ENCODE measurements at places on chromosomes 5 and 9. TPM values are rescaled to one million over a fixed set of nuclear protein-coding genes. Genes with fewer than 3 reads are reported as not detected.

PAPPA gene
- 214 TPM for total RNA-seq

DNA sequence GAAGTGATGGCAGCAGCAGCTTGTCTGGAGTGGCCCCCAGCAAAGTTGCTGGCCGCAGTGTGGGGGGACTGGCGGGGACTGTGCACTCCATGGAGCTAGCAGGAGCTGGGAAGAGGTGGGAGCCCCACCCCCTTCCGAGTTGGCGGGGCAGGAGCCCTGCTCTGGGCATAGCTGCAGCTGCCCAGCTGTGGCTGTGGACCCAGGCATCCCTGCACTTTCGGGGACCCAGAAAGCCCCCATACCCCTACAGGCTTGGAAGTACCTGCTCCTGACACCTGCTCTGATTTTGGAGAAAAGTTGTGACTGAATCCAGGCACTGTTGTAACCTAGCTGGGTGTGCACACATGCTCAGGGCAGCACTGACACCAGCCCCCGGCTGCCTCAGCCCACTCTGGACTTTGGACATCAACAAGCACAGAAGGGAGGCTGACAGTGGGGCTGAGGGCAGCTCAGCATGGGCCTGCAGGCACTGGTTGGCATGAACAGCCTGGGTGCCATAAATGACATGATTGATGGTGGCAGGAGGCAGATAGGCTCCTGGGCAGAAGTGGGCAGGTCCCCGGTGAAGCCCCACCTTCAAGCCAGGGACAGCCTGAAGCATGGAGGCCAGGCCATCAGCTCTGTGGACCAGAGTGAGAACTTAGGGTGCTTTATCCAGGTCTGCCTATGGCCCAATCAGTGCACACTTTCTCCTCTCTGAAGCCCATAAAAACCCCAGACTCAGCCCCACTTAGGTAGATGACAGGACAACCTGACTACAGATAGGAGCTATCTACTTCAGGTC, 12.6 kb downstream of the LMBRD2 start:
- no peak overlapping the region for H3K4me3 ChIP-seq
- DNase-seq, result no peak
- no peaks in the 10 kb centered on the region for H3K4me1 ChIP-seq
- H3K27me3 ChIP-seq, result no peaks in the 10 kb centered on the region
- peaks cover 24% of the 10 kb centered on the region for H3K36me3 ChIP-seq

DNA sequence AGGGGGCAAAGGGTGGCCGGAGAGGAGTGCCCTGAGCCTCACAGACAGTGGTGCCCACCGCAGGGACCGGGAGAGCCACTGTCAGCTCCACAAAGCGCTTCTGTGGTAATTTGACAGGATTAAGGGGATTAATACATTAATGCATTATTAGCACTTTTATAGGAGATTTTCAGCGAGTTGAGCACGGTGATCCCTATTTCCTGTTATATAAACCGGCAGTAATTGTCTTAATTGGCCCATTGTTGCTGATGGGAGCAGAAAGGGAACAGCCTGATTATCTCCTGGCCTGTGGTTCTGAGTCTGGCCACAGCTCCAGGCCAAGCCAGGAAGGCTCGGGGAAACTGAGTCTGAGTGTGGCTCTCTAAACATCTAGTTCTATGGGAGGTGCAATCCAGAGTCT, 423.6 kb downstream of the CDK5RAP2 start:
- no peaks in the 10 kb centered on the region for H3K36me3 ChIP-seq
- H3K27ac ChIP-seq, result no peak overlapping the region
- DNase-seq, result no peak
- H3K4me3 ChIP-seq, result no peak overlapping the region
- H3K27me3 ChIP-seq, result no peaks in the 10 kb centered on the region

DNA sequence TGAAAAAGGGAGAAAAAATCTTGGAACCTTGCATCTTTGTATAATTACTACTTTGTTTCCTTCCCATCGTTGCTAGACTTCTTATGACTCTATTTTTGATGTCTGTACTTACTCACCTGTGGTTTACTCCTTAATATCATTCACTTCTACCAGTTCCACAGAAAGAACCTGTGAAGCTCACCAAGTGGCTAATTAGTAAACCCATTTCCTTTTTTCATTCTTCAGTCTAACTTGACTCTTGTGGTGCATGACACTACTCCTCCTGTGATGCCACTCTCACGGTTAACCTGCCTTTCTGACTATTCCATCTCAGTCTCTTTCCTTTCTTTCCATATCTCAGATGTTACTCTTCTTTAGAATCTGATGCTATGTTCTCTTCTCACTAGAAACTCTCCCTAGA, 14.6 kb downstream of the RECK start:
- no peak overlapping the region for H3K4me3 ChIP-seq
- H3K27me3 ChIP-seq, result no peaks in the 10 kb centered on the region
- H3K36me3 ChIP-seq, result peaks cover 13% of the 10 kb centered on the region
- H3K27ac ChIP-seq, result no peak overlapping the region
- peaks cover 10% of the 10 kb centered on the region for H3K4me1 ChIP-seq

- H3K4me3 ChIP-seq, result no peak overlapping the region
- H3K27ac ChIP-seq, result no peak overlapping the region
- peaks cover 3% of the 10 kb centered on the region for H3K4me1 ChIP-seq
- DNase-seq, result no peak
- H3K36me3 ChIP-seq, result peaks cover 34% of the 10 kb centered on the region
Observed at GRCh38 chr5:77101298-77101697, 14.2 kb upstream of the ZBED3 start.

- H3K4me3 ChIP-seq, result no peak overlapping the region
- no peaks in the 10 kb centered on the region for H3K27me3 ChIP-seq
- no peaks in the 10 kb centered on the region for H3K36me3 ChIP-seq
- DNase-seq, result no peak
- no peaks in the 10 kb centered on the region for H3K4me1 ChIP-seq
Observed at GRCh38 chr9:19552282-19553105, 143.7 kb downstream of the ACER2 start.

DNA sequence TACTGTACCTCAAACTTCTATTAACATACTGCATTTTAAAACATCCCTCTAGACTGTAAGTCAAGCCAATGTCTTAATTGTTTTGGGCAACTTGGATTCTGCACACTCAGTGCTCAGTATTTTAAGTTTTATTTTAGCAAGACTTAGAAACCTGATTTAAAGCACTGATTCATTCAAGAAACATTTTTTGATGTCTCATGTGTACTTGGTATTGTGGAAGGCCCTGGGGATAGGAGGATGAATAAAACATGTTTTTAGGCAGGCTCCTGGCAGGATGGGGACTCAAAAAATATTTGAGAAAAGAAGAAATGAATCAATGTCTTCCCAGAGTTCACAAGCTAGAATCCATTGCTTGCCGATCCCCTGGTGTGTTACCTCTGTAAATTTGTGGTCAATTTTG, 334.0 kb upstream of the PUM3 start:
- no peaks in the 10 kb centered on the region for H3K36me3 ChIP-seq
- peaks cover 12% of the 10 kb centered on the region for H3K4me1 ChIP-seq
- DNase-seq, result no peak
- no peak overlapping the region for H3K4me3 ChIP-seq

Data from osteocyte (in vitro differentiated cells).